ENCODE measurements at places on chromosomes 5 and 9.

GRCh38 chr9:21710548-21711191 is 91.8 kb upstream of the MTAP start:
- DNase-seq = no peak

- DNase-seq = no peak
Measured at GRCh38 chr9:4661611-4662010, 483 bp upstream of the PLPP6 start.

DNA sequence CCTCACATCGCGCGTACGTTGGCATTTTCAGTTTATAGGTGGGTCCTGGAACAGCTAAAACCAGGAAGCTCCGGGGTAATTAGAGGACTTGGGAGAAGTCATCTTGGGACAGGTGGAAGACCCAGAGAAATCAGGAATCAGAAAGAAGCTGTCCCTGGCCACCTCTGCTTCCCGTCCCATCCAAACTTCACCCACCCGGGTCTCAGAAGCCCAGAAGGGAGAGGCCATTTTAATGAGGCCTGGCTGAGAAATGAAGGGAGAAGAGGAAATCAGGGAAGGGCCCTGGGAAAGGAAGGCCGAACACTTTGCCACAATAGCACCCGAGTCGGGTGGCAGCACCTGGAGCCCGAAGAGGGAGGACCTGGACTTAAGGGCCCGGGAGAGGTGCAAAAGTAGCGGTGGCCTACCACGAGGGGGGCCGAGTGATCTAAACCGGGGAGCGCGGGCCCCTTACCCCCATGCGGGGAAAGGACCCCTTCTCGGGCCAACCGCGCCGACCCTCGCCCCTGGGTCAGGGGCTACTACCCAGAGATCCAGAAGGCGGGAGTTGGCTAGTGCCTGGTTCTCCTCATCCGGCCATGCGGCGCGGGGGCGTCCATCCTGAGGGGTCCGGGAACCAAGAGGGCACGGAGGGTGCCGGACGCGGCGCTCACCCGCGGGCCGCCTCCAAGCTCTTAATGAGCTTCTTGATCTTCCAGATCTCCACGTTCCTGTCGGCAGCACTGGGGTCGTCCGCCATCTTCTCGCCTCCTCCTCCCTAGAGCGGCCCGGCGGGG is 668 bp downstream of the ETF1 start:
- no peak for DNase-seq

GRCh38 chr9:119224431-119224830 is 144.8 kb downstream of the BRINP1 start:
- DNase-seq = no peak

GRCh38 chr5:133063965-133064364 is 12.2 kb downstream of the HSPA4 start:
- no peak for DNase-seq

DNA sequence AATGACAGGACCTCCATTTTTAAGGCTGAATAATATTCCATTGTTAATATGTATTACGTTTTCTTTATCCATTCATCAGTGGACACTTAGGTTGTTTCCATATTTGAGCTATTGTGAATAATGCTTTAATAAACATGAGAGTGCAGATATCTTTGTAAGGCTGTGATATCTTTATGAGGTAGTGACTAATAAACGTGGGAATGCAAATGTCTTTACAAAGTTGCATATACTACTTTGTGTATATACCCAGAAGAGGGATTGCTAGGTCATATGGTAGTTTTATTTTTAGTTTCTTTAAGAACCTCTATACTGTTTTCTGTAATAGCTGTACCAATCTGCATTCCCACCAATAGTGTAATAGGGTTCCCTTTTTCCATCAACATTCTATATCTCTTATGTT is 148.7 kb downstream of the FOCAD start:
- no peak for DNase-seq

DNA sequence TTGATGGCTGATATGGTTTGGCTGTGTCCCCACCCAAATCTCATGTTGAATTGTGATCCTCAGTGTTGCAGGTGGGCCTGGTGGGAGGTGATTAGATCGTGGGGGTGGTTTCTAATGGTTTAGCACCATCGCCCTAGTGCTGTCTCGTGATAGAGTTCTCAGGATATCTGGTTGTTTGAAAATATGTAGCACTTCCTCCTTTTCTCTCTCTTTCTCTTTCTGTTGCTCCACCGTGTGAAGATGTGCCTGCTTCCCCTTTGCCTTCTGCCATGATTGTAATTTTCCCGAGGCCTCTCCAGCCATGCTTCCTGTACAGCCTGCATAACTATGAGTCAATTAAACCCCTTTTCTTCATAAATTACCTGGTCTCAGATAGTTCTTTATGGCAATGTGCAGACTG is 111.6 kb downstream of the SREK1 start:
- DNase-seq = no peak

- no peak for DNase-seq
Measured at GRCh38 chr9:14341437-14342122, 27.6 kb upstream of the NFIB start.

GRCh38 chr9:4084435-4084818 is 215.4 kb downstream of the GLIS3 start:
- DNase-seq = no peak

DNA sequence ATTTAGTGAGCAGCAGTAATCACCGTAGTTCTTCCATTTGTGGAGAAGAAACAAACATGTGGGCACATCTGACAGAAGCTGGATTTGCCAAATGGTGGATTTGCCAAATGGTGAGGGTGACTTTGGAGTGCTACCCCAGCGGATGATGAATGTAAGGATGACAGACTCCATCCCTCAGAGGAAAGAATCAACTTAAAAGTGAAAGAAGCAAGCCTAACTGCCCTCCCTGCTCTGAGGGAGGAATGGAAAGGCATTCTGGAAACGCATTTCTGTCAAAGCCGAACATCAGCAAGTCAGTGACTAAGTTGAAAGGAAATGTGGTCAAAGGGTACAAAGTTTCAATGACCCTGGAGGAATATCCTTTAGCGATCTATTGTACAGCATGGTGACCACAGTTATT is 143.5 kb downstream of the GPBP1 start:
- DNase-seq = no peak

GRCh38 chr5:109692852-109693251 is 3.1 kb downstream of the MAN2A1 start:
- no peak for DNase-seq
